Endodermal cell (in vitro differentiated cells): ENCODE measurements at places on chromosomes 13 and 19.

- no peak for DNase-seq
These were observed 12.4 kb upstream of the TINCR start for GRCh38 chr19:5580161-5580571.

- DNase-seq, result no peak
These were observed 153.9 kb downstream of the MIPEP start for GRCh38 chr13:23735329-23735728.

GRCh38 chr19:17754634-17755442, 3.6 kb downstream of the FCHO1 start:
- DNase-seq, result no peak

DNA sequence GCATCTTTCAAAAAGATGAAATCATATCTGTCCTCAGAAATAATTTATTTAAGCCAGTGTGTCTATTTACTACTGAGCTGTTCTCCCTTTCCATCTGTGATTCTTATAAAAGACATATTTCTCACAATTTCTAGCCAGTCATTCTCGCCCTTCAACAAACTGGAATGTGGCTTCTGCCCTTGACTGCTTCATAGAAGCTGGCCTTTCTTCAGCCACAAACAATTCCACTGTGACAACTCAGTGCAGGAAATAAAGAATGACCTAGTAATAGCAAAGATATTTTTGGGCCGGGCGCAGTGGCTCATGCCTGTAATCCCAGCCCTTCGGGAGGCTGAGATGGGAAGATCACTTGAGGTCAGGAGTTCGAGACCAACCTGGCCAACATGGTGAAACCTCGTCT, 655.5 kb downstream of the PCDH9 start:
- no peak for DNase-seq

DNA sequence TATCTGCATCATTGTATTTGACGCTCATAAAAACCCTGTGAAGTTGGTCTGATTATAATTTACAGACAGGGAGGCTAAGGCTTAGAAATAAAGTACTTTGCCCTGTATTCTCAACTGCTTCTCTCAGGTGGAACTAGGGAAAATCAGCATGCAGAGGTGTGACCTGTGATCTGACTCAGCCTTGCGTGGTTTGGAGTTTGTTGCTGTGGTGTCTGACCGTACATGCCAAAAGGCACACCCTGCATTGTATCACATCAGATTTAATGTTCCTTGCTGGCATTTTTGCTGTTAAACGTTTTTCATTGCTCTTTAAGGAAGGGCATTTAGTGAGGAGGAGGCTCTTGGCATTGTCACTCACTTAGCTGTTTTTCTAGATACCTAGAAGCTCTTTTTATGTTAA, 58.8 kb upstream of the C1QTNF9B start:
- DNase-seq, result no peak

DNA sequence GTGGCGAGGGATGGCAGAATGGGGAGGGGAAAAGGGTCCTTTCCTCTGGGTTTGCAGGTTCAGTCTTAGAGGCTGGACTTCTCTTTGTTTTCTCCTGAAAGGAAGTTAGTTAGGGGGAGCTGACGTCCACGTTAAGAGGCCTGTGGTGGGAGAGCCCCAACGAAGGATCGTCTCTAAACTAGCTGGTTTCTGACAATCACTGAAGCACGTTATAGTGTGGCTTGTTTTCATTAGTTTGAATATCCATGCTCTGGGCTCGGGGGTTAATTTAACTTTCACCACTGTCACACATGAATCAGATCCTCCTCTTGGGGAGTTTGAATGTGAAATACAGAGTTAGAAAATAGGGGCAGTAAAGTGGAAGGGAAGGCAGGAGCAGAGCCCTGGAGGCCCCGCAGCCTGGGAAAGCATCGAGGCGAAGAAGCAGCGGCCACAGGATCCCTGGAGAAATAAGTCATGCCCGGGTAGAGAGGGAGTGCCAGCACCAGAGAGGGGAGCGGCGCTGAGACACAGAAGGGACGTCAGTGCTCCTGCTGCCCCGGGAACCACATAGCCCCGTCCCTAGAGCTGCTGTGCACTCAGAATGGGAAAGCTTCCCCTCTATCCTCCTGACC, 31.1 kb upstream of the AMER2 start:
- peak; percentile 56 for DNase-seq

GRCh38 chr19:12703046-12703445, 6.6 kb upstream of the FBXW9 start:
- peak; percentile 96 for DNase-seq

- no peak for DNase-seq
These were observed 63.9 kb upstream of the GTF3A start for GRCh38 chr13:27360562-27360961.

GRCh38 chr13:54593504-54593903, 1564.9 kb downstream of the OLFM4 start:
- DNase-seq, result no peak

DNA sequence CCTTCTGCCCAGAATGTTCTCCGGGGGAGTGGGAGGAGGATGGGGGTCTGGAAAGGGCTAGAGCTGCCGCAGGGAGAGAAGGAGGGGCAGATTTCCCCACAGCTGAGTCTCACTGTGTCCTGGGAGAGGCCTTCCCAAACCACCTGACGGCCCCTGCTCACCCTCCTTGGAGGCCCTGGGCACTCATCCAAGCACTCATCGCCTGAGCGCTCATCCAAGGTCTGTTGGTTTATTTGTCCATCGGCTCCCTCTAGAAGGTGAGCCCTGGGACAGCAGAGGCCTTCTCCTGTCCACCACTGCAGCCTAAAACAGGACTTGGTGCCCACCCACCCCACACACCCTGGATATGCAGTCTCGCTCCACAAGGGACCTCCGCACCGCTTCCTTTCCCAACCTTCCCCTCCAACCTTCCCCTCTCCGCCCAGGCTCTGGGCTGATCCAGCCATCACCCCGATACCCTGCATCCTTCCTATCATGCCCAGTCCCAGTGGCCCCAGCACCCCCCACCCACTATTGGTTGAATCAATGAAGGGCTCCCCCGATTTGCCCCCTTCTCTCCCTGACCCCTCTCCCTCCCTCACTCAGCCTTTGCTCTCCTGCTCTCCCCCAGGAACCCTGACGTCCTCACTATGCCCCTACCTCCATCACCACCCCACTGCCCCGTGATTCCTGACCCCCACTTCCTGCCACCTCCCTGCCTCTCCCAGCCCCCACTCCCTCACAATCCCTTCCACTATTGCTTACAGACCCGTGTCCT, 1.7 kb downstream of the UBXN6 start:
- peak; percentile 56 for DNase-seq
